Left lung (tissue), 14 donors: ENCODE measurements at places on chromosomes 4 and X. TPM values are rescaled to one million over a fixed set of nuclear protein-coding genes. Genes with fewer than 3 reads are reported as not detected.

DNA sequence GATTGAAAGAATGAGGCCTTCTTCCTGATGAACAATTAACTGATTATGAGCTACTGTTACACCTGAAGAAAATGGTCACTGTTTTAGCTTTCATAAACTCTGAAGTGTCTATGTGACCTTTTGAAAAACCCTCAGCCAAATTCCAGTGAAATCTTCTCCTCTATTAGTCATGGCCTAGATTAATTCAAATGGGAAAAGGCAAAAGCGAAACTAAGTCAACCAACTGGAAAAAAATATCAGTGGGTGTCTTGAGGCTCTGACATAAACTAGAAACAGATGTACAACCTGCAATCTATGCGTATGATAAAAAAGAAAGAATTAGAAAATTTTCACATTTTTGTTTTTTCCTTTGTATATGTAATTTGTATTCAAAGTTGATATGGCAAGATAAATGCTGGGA is 169.4 kb upstream of the BANK1 start:
- no peak for DNase-seq

DNA sequence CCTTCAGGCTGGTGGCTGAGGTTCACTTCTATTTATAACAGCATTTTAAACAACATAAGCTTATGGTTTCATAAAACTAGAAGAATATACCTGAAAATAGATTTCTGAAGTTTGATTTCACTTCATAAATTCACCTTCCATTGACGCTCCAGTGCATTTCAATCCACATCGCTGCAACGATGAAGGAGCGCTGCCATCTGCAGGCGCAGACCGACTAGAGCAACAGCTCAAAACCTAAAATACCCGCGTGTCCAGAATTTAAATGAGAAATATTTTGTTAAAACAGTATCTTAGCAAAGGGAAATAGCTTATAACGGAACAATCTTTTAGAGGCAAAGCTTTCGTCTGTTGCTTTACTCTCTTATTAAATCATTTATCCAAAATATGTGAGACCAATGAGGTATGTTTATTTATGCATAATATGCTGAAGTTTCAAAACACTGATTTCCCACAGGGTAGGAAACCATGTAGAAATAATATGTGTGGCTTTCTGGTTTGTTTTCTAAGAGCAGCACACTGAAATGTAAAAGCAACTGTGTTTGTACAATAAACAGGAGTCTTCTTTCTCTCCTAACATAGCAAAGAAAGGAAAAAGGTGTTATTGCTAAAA is 816.4 kb upstream of the FRG1 start:
- peak; percentile 55 for DNase-seq

DNA sequence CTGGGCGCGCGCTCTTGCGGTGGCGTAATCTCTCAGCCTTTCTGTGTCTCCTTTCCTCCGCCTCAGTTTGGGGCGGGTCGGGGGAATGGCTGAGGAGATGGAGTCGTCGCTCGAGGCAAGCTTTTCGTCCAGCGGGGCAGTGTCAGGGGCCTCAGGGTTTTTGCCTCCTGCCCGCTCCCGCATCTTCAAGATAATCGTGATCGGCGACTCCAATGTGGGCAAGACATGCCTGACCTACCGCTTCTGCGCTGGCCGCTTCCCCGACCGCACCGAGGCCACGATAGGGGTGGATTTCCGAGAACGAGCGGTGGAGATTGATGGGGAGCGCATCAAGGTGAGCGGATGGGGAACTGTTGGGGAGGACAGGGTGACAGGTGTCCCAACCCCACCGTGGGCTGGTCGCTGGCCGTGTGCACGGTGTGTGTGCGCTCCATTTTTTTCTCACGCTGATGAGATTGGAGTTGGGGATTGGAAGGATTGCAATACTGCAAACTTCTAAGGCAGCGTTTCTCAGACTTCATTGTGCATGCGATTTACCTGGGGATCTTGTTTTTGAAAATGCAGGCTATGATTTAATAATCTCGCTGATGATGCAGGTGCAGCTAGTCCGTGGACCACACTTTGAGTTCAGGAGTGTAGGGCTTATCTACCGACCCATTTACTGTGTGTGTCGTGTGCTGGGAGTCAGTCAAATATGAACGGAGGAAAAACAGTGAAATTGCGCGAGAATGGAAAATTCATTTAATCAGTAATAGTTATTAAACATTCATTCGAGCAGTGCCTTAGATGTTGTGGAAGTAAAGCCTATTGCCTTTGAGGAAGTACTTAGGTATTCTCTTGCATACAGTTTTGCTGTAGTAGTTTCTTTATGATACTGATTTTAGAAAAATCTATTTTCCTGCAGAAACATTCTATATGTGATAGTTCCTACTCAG is at the start of gene RAB33B:
RAB33B (plus strand) TSS at position 11 of the 935 bp plus-strand sequence; CDS start at position 86, 75 bp downstream.
- DNase-seq, result peak; percentile 9

GRCh38 chr4:165328708-165329107 is 1.2 kb downstream of the MSMO1 start:
- DNase-seq, result no peak

Gene TECRL
- total RNA-seq, result 0.41 TPM

Gene ZMAT1
- total RNA-seq, result 3.3 TPM

Gene LRCH2
- 4.4 TPM for total RNA-seq

DNA sequence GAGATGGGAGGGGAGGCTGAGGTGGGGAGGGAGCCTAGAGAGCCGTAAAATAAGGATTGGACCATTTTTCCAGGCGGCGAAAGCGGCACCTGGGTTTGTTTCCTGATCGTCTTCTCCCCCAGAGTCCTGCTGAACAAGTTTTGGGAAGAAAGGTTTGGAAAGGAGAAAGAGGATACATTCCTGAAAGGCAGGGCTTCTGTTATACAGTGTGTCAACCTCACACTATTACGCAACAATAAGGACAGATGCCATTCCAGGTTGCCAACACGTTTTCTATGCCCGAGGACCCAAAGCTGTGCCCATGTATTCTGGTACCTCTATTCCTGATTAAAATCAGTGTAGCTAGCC is 658 bp downstream of the SCOC start:
- no peak for DNase-seq

GRCh38 chr4:126976850-126977632 is 655.7 kb upstream of the INTU start:
- no peak for DNase-seq

Gene AMBN
- not detected for total RNA-seq

- no peak for DNase-seq
Observed at GRCh38 chrX:13721819-13722519, 12.5 kb downstream of the TRAPPC2 start.

GRCh38 chr4:112448306-112449132 is 67.5 kb downstream of the NEUROG2 start:
- no peak for DNase-seq

DNA sequence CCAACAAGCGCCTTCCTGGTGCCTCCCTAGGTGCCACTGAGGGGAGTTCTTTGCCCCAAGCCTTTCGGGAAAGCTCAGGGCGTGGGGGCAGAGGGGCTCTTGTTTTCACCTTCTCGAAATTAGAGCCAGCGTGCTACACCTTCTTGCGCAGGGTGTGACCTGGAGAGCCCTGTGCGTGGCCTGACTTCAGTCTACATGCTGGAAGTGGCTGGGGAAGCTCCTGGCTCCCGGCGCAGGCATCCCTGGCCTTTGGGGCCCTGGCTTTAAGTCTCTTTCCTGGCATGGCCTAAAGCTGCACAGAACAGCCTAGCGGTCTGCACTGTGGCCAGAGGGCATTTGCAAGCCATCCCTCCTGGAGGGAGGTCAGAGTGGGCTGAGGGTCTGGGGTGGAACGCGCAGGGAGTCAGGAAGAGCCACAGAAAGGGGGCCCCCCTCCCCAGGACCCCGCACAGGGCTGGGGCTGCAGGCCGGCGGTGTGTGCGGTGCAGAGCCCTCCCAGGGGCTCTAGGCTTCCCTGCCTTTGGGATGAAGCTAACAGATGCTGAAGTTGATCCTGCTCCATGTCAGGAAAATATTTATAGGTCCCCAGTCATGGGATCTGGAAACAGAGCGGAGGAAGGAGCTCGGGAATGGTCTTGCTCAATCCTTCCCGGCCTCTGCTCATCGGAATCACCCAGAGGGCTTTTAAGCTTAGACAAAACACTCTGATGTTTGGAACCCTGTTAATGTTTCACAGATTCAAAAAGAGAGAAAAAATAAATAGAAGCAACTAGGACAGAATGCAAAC is 781 bp upstream of the SPON2 start:
- DNase-seq, result no peak

Gene TRIM2
- total RNA-seq, result 64.5 TPM

DNA sequence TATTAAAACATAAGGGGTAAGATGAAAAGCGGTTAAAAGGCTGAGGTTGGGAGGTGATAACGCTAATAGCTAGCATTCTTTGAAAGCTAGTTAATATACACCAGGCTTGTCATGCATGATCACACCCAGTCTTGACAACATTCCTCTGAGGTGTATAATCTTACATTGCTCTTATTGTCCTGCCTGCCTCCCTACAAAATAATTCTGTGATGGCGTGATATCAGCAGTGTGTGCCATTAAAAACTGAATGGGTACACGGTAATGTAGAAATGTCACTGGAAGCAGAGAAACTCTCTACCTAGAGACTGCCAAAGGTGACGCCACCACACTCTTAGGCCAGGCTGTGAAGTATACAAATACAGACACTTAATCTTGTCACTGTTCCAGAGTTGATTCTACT is 68.1 kb downstream of the DIAPH2 start:
- no peak for DNase-seq

DNA sequence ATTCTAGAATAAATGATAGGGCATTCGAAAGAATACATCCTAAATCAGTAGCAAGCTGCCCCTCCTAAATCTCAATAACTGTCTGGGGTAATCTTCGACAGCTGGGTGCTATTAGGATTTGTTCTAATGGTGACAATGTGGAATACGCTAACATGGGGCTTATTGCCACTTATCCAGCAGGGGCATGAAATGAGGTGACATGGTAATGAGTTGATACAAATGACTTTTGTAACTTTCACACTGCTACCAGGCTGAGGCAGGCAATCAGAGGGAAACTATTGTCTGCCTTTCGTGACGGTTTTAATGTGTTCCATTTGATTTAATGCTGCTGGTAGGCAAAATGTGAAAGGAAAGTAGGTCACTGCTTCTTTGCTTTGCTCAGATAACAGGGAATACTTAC is 1047.4 kb upstream of the PABPC4L start:
- no peak for DNase-seq

GRCh38 chr4:9820343-9820742 is 38.9 kb downstream of the DRD5 start:
- no peak for DNase-seq

DNA sequence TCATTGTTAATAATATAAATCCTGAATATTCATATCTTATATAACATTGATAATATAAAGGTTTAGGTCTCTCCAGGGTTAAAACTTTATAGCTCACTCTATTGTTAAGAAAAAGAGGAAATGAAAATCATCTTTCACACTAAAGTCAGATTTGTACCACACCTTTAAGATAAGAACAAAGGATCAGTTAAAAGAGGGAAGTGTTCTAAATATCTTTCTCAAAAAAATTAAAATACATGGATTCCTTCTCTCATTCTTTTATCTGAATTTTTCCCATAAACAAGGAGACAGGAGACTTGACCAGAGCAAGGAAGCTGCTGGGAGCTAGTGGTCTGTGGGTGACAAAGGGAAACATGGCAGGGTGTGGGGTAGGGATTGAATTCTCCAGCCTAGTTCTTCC is 323.0 kb upstream of the CPXCR1 start:
- DNase-seq, result no peak

DNA sequence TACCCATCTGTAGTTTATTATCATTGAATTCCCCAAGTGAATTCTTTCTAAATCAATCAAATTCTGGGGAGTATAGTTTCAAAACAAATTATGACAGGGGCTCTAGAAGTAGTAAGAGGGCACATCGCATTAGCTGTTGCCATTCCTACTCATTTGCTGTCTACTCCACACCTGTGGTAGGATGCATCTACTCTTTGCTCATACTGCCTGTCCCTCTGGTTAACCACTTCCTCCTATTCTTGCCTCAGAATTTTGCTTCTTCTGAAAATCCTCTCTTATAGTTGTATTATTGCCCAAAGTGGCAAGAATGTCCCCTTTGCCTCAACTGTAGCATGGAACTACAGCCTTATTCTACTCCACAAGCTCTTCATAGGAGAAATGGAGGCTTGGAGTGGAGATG is 12.7 kb upstream of the DGKK start:
- no peak for DNase-seq

GRCh38 chr4:109729718-109730618 is at the start of gene PLA2G12A:
Gene PLA2G12A, minus strand, starts transcription at chr4:109730070. Its CDS starts 261 bp downstream, at chr4:109729809.
- peak; percentile 93 for DNase-seq

GRCh38 chrX:105973387-105973739 is 65.2 kb downstream of the SERPINA7 start:
- DNase-seq, result no peak

Gene YY2
- 2.3 TPM for total RNA-seq

Gene TRIM75
- not detected for total RNA-seq

GRCh38 chrX:123155327-123155726 is 28.8 kb upstream of the GRIA3 start:
- no peak for DNase-seq

DNA sequence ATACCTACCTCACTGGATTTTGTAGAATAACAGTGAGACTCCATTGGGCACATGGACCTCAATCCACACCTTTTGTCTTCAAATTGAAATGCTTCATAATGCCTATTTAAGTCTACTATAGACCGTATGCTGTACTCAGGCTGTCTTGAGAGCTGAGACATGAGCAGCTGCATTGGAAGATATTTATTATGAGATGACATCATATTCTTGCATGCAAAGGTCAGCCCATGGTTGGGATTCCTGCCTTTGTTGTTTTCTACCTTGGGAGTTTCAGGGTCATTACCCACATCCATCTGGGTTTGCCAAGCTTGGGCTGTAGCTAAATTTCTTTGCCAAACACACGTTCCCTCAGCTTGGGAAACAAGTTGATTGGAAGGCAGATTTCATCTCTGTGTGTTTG is 33.2 kb upstream of the MAMLD1 start:
- DNase-seq, result no peak

DNA sequence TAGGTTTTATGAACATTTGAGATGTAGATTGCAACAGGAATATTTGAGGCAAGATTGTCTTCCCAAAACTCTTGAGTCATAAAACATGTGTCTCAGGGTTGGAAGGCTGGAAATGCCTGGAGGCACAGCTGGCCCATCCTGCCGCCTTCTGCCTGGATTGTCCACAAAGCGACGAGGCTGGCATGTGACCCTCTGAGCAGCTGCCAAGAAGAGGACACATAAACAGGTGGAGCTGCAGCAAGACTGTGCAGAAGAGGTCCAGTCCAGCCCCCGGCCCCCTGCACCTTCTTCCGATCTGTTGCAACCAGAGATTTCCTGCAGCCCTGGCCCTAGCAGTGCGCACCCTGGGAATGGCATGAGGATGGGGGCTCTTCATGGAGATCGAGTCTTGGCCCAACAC is 101.9 kb upstream of the BCOR start:
- DNase-seq, result no peak

Gene EIF4E
- total RNA-seq, result 78.9 TPM

Gene ASB12
- total RNA-seq, result 0.20 TPM
